ENCODE measurements at places on chromosomes 13 and 19.
A peak's percentile ranks its signal among the peaks of the same experiment; 100 is the strongest.

DNA sequence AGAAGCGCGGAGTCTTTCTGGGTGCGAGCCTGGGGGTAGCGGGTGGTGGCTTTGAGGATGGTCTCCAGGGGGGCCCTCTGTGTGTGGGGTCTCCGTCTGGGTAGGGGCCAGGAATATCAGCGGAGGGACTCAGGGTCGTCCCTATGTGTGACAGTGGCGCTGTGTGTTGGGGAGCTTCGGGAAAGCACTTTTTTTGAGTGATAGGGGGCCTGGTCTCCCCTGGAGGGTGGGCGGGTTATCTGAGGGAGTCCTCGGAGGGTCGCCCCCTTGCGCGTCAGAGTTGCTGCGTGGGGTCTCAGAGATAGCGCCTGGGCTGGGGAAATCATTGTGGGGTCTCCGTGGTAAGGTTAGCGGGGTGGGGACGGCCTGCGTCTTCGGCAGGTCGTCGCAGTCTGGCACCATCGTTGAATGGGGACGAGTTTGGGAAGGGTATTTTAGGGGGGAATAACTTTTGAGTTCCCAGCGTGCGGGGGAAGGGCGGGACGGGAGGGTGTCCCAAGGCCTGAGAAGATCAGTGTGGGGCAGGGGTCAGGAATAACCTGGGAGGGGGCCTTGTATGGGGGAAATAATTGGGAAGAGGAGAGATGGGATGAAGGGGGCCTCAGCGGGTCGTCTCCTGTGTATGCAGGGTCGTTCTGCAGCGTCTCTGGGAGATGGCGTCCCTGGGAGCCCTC, 857 bp downstream of the IER2 start:
- DNase-seq, result no peak

- DNase-seq, result no peak
Observed at GRCh38 chr13:98335721-98336120, 158.7 kb upstream of the RNF113B start.

GRCh38 chr13:77544355-77544754, 8.8 kb downstream of the SCEL start:
- DNase-seq, result peak; percentile 40

DNA sequence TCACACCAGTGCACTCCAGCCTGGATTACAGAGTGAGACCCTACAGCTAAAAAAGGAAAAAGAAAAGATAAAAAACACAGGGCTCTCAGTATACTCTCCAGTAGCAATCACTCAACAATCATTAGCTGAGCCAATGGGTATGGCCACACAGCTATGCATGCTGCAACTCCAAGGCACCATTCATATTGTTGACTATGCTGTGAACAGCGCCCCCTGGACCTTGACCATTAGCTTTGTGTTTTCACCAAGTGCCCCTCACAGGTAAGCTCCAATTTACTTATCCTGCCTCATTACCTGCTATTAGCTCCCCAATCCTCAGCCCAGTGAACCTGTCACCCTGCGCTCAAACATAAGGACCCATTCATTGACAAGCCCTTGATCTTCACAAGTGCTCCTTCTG, 35.8 kb downstream of the ZIC5 start:
- DNase-seq, result no peak

GRCh38 chr13:28313579-28313978, 175.2 kb downstream of the PAN3 start:
- DNase-seq, result no peak

DNA sequence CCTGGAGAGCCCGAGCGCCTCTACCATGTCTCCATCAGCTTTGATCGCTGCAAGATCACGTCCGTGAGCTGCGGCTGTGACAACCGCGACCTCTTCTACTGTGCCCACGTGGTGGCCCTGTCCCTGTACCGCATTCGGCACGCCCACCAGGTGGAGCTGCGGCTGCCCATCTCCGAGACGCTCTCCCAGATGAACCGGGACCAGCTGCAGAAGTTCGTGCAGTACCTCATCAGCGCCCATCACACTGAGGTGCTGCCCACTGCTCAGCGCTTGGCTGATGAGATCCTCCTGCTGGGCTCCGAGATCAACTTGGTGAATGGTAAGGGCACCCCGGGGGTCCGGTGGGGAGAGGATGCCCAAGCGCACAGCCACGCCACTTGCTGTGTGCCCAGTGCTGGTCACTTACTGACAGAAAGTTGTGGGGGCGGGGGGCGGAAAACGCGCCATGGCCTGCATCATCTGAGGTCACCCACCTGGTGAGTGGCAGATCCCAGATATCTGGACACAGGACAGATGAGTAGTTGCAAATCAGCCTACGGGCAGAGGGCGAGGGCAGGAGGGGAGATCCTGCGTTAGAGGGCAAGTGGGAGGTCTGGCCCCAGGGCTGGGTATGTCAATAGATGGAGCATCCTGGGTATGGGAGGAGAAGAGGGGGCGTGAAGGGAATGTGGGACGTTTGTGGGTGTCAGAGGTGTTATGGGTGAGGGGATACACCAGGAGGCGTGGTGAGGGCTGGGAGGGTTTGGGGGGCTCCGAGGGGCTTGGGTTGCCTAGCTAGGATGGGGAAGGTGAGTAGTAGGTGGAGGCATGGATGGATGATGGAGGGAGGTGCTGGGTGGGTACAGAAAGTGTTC, 9.8 kb downstream of the ZSWIM4 start:
- DNase-seq, result no peak

GRCh38 chr13:92682832-92683517, 543.6 kb upstream of the GPC6 start:
- no peak for DNase-seq

DNA sequence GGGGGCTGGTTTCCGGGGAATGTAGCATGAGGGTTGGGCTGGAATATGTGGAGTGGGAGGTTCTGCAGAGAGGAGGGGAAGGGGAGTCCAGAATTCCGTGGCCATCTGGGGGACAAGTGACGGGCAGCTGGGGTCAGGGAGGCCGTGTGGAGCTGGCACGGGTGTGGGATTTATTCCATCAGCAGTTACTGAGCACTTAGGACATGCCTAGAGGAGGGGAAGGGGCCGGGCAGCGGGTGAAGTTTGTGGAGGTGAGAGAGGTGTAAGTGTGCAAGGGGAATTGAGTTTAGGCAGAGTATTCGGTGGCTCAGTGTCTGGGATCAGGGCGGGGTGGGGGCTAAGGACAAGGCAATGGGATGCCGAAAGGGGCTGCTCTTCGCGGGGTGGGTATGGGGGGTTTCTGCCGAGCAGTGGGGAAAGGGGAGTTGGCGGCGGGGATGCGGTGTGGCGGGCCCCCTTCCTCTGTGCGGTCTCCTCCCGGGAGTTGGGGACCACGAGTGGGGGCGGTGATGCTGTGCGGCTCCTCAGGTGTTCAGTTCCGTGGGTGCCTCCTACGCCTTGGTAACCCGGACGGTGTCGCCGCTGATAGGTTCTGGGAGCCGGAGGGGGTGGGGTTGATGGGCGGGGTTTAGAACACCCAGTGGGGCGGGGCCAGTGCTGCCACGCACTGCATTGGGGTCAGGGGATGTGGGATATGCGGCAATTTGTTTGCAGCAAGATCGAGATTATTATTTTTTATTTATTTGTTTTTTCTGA, 5.4 kb downstream of the CCDC61 start:
- no peak for DNase-seq

DNA sequence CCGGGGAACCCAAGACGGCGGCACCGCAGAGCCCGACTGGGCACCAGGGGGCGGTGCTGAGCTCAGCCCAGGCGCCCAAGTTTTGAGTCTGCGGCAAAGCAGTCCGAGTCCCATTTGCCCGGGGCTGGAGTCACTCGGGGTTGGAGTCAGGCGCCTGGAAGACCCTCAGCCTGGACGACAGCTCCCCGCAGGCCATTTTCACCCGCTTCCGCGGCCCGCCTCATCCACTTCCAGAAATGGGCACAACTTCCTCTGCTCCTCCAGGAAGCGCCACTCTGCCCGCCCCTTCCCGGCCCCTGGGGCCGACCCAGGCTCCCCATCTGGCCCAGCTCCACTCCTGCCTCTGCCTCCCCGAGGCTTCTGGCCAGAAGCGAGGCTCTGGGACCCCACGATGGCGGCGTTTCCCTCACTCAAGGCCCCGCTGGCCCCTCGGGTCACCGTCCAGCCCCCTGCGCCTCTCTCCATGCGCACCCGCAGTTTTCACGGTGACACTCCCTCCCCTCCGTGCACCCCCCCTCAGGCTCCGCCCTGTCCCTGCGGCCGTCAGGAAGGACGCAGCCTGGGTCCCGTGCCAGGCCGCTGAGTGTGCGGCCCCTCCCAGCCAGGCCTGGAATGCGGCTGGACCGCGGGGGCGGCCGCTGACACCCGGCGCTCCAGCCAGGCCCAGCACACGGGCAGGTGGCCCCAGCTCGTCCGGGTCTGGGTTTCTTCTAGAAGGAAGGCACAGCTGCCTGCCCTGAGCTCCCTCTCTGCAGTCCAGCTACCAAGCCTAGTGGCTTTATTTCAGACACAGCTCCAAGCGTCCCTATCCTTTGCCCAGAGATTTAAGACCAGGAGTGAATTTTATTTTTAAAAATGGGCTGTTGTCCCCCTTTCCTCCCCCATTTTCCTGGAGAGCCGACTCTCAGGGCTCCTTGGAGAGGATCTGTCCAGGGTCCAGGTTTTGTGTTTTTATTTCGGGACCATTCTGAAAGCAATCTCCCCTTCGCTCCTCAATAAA, 4.7 kb downstream of the SERTAD1 start:
- no peak for DNase-seq

- DNase-seq, result no peak
Observed at GRCh38 chr19:17866964-17867486, 4.7 kb upstream of the SLC5A5 start.

GRCh38 chr13:108352599-108352998, 83.1 kb downstream of the TNFSF13B start:
- DNase-seq, result no peak

DNA sequence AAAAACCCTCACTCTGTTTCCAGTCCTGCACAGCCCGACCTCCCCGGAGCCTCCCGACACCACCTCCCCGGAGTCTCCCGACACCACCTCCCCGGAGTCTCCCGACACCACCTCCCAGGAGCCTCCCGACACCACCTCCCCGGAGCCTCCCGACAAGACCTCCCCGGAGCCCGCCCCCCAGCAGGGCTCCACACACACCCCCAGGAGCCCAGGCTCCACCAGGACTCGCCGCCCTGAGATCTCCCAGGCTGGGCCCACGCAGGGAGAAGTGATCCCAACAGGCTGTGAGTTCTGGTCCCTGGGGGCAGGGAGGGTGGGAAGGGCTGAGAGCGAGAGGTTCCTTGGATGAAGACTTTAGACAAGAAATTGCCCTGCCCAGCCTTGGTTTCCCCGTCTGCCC, 5.4 kb downstream of the MADCAM1 start:
- no peak for DNase-seq

- DNase-seq, result no peak
Observed at GRCh38 chr19:51800473-51801244, 5.7 kb downstream of the FPR3 start.

DNA sequence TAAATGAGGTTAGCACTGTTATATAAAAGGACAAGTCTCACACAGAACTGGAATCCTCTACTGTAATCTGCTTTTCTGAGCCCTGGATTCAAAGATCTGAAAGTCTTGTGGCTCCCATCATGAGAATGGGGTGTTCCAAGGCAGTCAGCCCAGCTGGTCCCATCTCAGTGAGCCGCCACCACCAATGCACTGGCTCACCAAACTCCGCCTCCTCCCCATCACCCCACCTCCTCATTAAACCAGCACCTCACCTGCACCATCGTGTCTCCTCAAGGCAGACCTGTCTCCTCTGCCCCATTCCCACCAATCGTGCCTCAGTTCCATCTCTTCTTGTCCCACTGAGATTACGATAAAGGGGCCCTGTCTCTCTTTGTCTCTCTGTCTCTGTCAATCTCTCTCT, 166.7 kb downstream of the USP12 start:
- DNase-seq, result no peak

- DNase-seq, result no peak
Observed at GRCh38 chr13:22014469-22014868, 343.6 kb downstream of the FGF9 start.

GRCh38 chr19:43525836-43526771, 897 bp downstream of the ETHE1 start:
- no peak for DNase-seq

DNA sequence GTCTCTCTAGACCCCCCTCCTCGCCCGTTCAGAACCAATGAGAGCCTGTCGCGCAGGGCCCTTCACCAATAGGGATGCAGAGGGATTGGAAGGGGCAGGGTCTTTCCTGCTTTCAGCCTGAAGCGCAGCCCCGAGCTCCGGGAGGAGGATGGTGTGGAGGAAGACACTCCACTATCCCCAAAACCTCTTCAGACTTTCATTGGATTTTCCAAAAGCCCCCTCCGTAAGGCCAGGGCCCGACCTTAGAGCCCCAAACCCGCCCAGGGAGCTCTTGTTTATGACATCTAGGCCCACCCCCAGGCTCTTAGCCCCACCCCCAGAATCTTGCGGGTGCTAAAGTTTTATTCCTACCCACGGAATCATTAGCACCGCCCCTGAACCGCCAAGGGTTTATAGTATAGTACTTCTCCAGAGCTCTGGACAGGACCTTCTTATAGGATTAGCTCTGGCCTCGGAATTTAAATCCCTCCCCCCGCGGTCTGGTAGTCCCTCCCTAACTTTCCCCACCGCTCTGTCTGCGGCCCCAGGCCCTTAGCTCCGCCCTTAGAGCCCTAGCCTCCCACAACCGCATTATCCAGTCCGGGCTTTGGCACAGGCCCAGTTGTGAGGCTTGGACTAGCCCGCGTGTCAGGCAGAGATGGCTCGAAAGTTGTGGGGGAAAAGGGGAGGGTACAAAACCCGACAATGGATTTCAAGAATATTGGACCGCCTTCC, 6.6 kb upstream of the EML2 start:
- peak; percentile 79 for DNase-seq

DNA sequence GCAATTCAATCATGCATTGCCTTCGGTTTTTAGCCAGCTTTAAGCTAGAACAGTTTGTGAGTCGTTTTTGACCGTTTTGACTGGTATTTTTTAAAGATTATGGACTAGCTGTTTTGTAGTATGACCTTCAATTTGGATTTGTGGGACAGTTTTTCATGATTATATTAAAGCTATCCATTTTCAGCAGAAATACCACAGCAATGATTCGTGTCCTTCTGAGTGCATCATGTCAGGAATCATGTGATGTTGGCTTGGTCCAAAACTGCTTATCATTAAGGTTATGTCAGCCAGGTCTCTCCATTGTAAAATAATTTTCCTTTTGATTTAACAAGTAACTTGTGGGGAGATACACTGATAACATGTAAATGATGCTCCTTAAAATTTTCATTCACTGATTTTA, 229.0 kb downstream of the POSTN start:
- DNase-seq, result peak; percentile 25

GRCh38 chr19:48965806-48966540, 864 bp downstream of the FTL start:
- no peak for DNase-seq

GRCh38 chr13:64164435-64164834, 2748.8 kb upstream of the PCDH20 start:
- no peak for DNase-seq

DNA sequence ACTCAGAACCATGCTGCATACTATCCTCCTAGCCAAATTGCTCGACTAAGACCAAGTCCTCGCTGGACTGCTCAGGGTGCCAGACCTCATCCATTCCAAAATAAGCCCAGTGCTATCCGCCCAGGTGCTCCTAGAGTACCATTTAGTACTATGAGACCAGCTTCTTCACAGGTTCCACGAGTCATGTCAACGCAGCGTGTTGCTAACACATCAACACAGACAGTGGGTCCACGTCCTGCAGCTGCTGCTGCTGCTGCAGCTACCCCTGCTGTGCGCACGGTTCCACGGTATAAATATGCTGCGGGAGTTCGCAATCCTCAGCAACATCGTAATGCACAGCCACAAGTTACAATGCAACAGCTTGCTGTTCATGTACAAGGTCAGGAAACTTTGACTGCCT, 1.5 kb downstream of the PABPC3 start:
- no peak for DNase-seq

- DNase-seq, result no peak
Observed at GRCh38 chr19:30364866-30365800, 7.1 kb upstream of the ZNF536 start.

GRCh38 chr19:14830702-14831101, 4.3 kb downstream of the OR7A5 start:
- no peak for DNase-seq

- no peak for DNase-seq
Observed at GRCh38 chr19:15248648-15249527, 16.6 kb upstream of the EPHX3 start.

All from fibroblast of skin of left biceps (primary cell).